ENCODE measurements at places on chromosomes 13 and 19. TPM values are rescaled to one million over a fixed set of nuclear protein-coding genes. Genes with fewer than 3 reads are reported as not detected.

ZNF714 gene
- 17.4 TPM for total RNA-seq

S1PR2 gene
- 9.0 TPM for total RNA-seq

CALR3 gene
- not detected for total RNA-seq

DNA sequence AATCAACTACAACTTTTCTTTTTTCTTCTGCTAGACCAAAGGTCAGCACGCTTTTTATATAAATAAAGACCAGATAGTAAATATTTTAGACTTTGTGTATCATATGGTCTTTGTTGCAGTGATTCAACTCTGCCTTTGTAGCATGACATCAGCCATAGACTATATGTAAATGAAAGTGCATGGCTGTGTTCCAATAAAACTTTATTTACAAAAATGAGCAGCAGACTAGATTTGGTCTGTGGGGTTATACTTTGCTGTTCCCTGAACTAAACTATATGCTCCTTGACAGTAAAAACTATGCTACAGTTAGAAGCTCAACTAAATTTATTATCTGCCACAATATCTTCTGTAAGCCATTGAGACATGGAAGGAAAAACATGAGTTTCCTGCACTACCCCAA, 100.0 kb downstream of the RNASEH2B start:
- H3K36me3 ChIP-seq: no peaks in the 10 kb centered on the region
- peaks cover 3% of the 10 kb centered on the region for H3K27me3 ChIP-seq
- DNase-seq: no peak
- no peaks in the 10 kb centered on the region for H3K4me1 ChIP-seq
- H3K27ac ChIP-seq: no peak overlapping the region

GRCh38 chr13:67803118-67803517, 573.0 kb upstream of the PCDH9 start:
- no peaks in the 10 kb centered on the region for H3K36me3 ChIP-seq
- no peak for DNase-seq
- no peaks in the 10 kb centered on the region for H3K27me3 ChIP-seq
- no peak overlapping the region for H3K27ac ChIP-seq

GRCh38 chr13:31322026-31322425, 122.3 kb downstream of the B3GLCT start:
- no peak overlapping the region for H3K27ac ChIP-seq
- no peaks in the 10 kb centered on the region for H3K4me1 ChIP-seq
- H3K4me3 ChIP-seq: no peak overlapping the region
- no peak for DNase-seq
- peaks cover 10% of the 10 kb centered on the region for H3K36me3 ChIP-seq

GRCh38 chr13:110397436-110398115, 90.5 kb downstream of the COL4A2 start:
- no peaks in the 10 kb centered on the region for H3K36me3 ChIP-seq
- H3K27ac ChIP-seq: no peak overlapping the region
- DNase-seq: no peak

- peak overlapping the region; percentile 47 for H3K27ac ChIP-seq
- peaks cover 24% of the 10 kb centered on the region for H3K4me1 ChIP-seq
- no peaks in the 10 kb centered on the region for H3K27me3 ChIP-seq
Measured at GRCh38 chr13:110627761-110628476, 12.6 kb downstream of the NAXD start.

DNA sequence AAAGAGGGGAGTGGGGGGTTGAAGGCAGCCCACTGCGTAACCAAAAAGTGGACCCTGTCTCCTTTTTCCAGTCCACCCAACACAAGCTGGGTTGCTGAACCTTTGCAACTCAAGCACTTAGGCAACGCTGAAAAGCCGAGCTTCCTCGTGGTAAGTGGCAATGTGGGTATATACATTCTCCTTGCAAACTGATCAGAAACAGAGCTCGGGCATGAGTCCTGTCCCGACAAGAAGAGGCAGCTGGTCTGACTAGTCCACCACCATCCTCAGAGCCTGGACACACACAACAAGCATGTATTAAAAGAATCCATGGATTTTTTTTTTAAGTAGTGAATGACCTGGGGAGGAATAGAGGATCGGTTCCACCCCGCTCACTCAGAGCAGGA, 240.6 kb upstream of the ZNF507 start:
- no peaks in the 10 kb centered on the region for H3K36me3 ChIP-seq
- H3K27me3 ChIP-seq: peaks cover 30% of the 10 kb centered on the region
- no peak overlapping the region for H3K27ac ChIP-seq
- no peaks in the 10 kb centered on the region for H3K4me1 ChIP-seq
- DNase-seq: no peak

DNA sequence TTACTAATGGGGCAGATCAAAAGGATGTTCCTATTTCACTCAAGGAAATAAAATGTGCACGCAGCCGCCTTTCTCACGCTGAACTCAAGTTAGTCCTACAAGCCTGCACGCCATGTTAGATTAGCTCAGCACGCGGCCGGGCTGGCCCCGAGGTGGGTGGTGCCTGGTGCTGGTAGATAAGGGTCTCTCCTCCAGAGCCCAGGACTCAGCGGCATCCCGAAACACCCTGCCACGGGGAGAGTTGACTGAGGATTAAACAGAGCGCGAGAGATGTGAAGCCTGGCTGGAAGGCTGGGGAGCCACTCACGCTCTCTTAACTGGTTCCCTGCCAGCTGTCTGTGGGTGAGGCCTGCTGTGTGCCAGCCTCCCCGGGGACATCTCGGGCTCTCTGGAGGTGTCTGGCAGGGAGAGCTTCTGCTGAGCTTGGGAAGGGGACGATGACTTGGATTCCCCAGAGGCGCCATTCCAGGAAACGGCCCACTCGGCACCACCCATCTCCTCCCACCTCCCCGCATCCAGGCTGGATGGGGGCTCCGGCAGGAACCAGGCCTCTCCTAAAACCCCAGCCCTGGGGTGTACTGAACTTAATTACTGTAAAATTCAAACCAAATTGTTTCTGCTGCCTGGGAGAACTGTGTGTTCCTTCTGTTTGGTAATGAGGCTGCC, 122.2 kb downstream of the KDM4B start:
- H3K36me3 ChIP-seq: peaks cover 3% of the 10 kb centered on the region
- H3K27me3 ChIP-seq: no peaks in the 10 kb centered on the region
- no peaks in the 10 kb centered on the region for H3K4me1 ChIP-seq
- no peak overlapping the region for H3K4me3 ChIP-seq
- no peak for DNase-seq

GRCh38 chr19:1147934-1148549, 26.0 kb downstream of the SBNO2 start:
- no peak for DNase-seq
- no peaks in the 10 kb centered on the region for H3K27me3 ChIP-seq
- H3K4me3 ChIP-seq: no peak overlapping the region
- H3K4me1 ChIP-seq: peaks cover 2% of the 10 kb centered on the region
- no peak overlapping the region for H3K27ac ChIP-seq
- H3K36me3 ChIP-seq: peaks cover 29% of the 10 kb centered on the region

DNA sequence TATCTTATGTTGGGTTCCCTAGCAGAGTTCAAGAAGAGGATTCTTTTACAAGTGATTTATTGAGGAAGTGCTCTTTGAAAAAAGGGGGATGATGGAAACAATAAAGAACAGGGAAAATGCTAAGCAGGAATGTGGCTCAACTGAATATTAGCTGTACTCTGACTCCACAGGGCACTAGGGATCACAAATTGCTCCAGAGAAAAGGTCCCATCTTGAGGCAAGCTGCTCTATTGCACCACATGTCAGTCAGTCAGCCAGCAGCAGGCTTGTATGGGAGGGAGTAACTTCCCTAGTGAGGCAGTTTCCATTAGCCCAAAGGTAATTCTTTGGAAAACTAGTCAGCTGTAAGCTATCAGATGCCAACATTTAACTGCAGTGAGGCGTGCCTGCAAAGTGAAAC, 73.3 kb upstream of the FNDC3A start:
- H3K4me3 ChIP-seq: no peak overlapping the region
- H3K36me3 ChIP-seq: no peaks in the 10 kb centered on the region
- H3K27ac ChIP-seq: no peak overlapping the region
- H3K4me1 ChIP-seq: peaks cover 4% of the 10 kb centered on the region
- peaks cover 25% of the 10 kb centered on the region for H3K27me3 ChIP-seq
- DNase-seq: no peak

All from activated CD4-positive, alpha-beta T cell treated with anti-CD3 and anti-CD28 coated beads for 36 hours (primary cell).